ENCODE measurements at places on chromosomes 6 and 20. TPM values are rescaled to one million over a fixed set of nuclear protein-coding genes. Genes with fewer than 3 reads are reported as not detected.

DNA sequence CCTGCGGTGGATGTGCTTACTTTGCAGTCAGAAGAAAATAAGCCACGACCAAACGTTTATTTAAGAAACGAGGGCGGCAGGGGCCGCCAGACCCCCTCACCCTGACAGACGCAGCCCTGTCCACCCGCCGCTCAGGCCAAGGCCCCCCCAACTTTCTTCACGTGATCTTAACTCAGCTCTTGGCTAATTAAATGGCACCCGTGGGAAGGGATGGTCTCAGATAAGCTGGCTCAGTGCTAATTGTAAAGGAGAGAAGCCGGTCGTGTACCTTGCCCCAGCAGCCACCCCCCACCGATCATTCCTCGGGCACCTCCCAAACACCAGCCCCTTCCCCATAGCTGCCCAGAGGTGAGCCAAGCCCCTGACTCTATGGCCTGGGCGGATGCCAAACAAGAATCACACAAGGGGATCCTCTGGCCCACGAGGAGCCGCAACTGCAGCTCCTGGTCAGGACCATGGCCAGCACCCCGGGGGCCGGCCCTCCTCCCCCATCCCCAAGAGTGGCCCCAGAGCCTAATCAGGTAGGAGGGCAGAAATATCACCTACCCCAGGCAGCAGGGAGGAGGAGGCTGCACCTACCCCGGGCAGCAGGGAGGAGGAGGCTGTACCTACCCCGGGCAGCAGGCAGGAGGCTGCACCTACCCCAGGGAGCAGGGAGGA lies 11.2 kb downstream of the KCNQ2 start:
- no peaks in the 10 kb centered on the region for H3K4me1 ChIP-seq
- H3K27ac ChIP-seq: no peak overlapping the region
- no peak for DNase-seq
- no peak overlapping the region for H3K4me3 ChIP-seq

- peak; percentile 36 for DNase-seq
- peaks cover 44% of the 10 kb centered on the region for H3K4me1 ChIP-seq
- no peak overlapping the region for H3K4me3 ChIP-seq
- no peak overlapping the region for H3K27ac ChIP-seq
- no peaks in the 10 kb centered on the region for H3K36me3 ChIP-seq
These were observed 237.1 kb downstream of the UST start for GRCh38 chr6:148983966-148984365.

Gene TAGAP
- total RNA-seq: 8.9 TPM

Gene SRSF6
- total RNA-seq: 102 TPM

Gene BPIFA1
- 0.48 TPM for total RNA-seq

Gene KIAA1755
- 2.0 TPM for total RNA-seq

Gene CD24
- 155 TPM for total RNA-seq
